ENCODE measurements at places on chromosomes 11 and 22. TPM values are rescaled to one million over a fixed set of nuclear protein-coding genes. Genes with fewer than 3 reads are reported as not detected.

DNA sequence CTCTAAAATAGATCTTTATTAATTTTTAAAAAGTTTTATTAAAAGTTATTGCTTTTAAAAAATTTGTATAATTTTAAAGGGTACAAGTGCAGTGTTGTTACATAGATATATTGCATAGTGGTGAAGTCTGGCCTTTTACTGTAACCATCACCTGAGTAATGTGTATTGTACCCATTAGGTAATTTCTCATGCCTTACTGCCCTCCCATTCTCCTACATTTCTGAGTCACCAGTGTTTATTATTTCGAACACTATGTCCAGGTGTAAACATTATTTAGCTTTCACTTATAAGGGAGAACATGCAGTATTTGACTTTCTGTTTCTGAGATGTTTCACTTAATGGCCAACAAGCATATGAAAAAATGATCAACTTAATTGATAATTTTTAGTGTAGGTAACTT, 2.3 kb downstream of the OR51G1 start:
- DNase-seq = no peak

GRCh38 chr11:71489311-71490043, 36.5 kb downstream of the NADSYN1 start:
- no peak for DNase-seq

Gene SAA4
- total RNA-seq = not detected

Gene NRXN2
- 0.21 TPM for total RNA-seq

Gene CLMP
- 0.26 TPM for total RNA-seq

Data from T-helper 17 cell (primary cell).